ENCODE measurements at places on chromosomes 4 and X. TPM values are rescaled to one million over a fixed set of nuclear protein-coding genes. Genes with fewer than 3 reads are reported as not detected.

The GRID2 gene
- not detected for total RNA-seq

The CXCL13 gene
- total RNA-seq = not detected

DNA sequence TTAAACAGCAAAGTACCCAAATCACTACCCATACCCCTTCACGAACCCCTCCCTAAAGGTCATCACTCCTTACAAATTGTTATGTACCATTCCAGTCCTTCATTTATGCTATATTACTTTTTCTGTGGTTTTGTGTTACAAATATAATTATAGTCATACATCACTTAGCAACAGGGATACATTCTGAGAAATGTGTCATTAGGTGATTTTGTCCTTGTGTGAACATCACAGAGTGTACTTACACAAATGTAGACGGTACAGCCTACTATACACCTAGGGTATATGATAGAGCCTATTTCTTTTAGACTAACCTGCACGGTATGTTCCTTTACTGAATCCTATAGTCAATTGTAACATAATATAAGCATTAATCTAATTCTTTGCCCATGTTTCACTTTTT, 61.9 kb downstream of the ASB9 start:
- no peak for DNase-seq

- no peak for DNase-seq
Measured at GRCh38 chr4:14829795-14830194, 172.5 kb upstream of the CPEB2 start.

DNA sequence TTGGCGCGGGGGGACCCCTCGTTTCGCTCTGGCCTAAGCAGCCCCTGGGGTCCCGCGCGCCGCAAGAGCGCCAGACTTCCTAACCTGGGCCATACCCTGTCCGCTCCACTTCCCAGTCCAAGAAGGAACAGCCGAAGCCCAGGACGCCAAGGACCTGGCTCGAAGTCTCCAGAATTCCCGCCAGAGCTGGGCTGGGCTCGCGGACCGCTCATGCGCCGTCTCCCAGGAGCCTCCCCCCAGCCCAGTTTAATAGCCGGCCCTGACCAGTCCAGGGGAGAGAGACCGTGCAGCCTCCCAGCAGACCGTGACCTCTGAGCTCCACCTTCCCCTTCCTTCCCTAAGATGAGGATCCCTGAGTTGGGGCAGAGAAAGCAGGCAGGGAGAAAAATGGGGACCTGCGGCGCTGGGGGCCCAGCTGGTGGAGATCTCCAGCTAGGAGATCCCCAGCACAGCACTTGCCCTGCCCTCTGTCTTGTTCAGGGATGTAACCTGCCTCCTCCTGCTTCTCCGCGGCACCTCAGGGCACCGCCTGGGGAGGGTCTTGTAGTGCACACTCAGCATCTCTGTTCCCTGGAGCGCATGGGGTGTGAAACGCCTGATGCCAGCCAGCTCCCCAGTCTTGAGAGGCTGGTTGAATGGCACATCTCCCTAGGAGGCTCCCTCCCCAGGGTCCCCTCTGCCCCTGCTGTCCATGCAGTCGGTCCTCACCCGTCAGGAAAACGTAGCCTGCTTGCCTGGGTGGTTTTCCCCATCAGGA, 1.2 kb upstream of the LETM1 start:
- no peak for DNase-seq

DNA sequence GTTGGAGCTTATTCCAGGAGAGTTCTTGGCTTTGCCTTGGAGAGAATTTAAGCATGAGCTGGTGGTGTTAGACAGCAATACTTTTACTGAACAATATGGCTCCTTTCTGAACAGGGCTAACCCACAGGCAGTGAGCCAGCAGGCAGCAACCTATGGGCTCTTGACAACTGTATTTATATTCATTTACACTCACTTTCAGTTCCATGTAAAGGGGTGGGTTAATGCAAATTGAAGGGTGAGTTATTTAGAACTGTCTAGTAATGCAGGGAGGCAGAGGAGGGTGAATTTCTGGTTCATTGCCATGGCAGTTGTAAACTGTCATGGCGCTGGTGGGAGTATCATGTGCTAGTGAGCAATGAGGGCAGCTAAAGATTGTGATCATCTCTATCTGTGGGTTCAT, 15.7 kb downstream of the FOXR2 start:
- no peak for DNase-seq

GRCh38 chr4:3573131-3573530, 40.9 kb upstream of the LRPAP1 start:
- no peak for DNase-seq

DNA sequence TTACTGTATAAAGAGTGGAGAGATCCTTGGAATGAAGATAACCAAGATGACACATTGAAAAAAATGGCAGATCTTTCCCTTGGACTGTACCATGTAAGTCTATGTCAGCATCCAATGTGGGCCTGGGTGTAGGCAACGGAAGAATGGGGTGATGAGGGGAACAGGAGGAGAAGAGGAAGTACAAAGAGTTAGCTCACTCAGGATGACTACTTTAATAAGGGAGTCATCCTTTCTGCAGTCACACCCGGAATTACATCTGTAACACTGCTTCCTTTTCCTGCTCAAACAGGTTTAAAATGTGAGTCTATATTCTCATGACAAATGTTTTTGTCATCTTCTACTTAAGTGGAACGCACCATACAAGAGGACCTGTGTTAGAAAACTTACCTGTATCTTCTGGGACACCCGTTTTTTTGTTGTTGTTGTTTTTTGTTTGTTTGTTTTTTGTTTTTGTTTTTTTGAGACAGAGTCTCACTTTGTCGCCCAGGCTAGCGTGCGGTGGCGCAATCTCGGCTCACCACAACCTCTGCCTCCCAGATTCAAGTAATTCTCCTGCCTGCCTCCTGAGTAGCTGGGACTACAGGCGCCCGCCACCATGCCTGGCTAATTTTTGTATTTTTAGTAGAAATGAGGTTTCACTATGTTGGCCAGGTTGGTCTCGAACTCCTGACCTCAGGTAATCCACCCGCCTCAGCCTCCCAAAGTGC, 18.0 kb downstream of the HPSE start:
- no peak for DNase-seq

GRCh38 chrX:9403374-9403773, 61.5 kb upstream of the TBL1X start:
- DNase-seq = no peak

All from IMR-90 (cell line).